Brain pericyte (primary cell): ENCODE measurements at places on chromosomes 6 and 20.

- DNase-seq: no peak
Measured at GRCh38 chr6:47042275-47042791, at the start of gene ADGRF1. ADGRF1 (minus strand) TSS chr6:47042332; CDS start chr6:47029061, 13,271 bp downstream.

DNA sequence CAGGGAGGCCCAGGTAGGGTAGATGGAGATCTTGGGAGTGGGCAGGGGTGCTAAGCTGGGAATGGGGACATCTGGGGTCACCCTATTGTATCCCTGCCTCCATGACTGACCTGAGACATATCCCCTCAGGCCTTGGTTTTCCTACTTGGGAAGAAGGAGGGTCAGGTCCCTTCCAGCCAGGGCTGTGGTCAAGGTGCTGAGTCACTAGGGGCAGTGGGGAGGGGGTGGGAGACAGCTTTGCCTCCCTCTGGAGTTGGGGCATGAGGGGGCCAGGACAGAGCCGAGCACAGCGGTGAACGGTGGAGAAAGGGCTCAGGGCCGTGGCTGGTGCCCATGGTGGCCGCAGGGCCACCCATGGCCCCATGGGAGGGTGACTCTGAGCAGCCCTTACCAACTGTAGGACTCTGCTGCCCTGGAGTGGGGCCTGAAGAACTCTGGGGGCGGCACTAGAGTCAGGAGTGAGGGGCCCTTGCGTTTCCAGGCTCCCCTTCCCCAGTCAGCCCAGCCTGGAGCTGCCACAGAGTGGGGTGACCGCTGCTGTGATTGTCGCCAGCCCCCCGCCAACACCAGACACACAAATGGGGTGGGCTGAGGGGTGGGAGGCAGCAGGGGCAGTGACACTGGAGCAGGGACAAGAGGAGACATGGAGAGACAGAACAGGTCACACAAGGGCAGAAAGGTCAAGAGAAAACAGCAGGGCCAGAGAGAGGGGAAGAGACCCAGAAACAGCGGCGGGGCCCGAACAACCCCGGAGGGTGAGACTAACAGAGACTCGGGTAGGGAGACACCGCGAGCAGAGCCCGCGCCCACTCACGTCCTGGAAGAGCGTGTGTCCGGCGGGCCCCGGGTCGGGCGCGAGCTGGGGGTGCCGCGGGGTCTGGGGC lies 576 bp downstream of the NECAB3 start:
- no peak for DNase-seq

DNA sequence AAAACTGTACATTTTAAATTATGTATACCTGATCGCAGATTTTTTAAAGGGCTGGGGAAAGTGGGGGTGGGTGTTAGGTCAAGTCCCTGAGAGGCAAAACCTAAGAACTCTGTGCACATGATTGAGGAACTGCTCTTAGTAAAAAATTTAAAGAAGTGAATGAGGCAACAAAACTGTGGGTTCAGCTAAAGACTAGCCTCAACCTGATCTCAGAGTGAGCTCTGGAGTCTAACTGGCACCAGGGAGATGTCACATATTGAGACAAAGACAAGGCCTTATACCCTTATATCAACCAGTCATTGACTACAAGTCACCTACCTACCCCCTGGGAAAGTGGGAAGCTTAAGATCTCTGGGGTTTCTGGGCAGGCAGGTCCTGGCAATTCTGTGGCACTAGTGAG lies 27.4 kb upstream of the RUNX2 start:
- DNase-seq: no peak

- DNase-seq: no peak
Measured at GRCh38 chr6:108024427-108025073, 50.0 kb downstream of the OSTM1 start.

DNA sequence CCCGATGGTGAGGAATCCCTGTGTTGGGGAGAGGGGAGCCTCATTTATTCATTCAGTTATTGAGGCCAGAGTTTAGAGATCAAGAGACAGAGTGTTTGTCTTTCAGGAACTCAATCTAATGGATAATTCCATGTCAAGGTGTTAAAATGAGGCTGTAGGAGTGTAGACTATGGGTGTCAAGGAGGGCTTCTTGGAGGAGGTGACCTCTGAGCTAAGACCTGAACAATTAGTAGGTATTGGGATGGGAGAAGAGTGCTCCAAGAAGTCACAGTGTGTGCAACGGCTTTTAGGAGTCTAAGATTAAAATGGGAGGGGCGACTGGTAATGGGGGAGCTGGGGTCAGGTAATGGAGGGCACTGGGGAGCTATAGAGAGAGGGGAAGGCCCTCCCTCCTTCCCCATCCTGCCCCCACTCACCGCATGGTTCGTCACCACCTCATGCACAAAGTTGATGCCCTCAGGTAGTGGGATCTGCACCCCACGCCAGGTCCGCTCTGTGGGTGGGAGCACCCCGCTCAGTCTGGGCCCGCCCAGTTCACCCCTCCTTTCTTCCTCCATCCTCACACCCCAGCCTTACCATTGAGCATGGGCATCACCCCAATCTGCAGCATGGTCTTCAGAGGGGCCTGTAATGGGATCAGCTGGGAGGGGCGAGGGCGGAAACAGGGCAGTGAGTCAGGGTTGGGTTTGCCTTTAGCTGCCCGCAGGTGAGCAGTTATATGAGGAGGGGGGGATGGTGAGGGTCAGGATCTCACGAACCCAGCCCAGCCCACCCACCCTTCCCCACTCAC lies 8.1 kb downstream of the CTSA start:
- no peak for DNase-seq

GRCh38 chr20:12161734-12162133 lies 244.0 kb downstream of the BTBD3 start:
- DNase-seq: no peak

- no peak for DNase-seq
Measured at GRCh38 chr6:136501096-136501495, 49.1 kb downstream of the MAP7 start.

- no peak for DNase-seq
Measured at GRCh38 chr6:56593801-56594318, 48.8 kb downstream of the DST start.

GRCh38 chr6:126504792-126505191 lies 164.9 kb downstream of the CENPW start:
- DNase-seq: no peak

DNA sequence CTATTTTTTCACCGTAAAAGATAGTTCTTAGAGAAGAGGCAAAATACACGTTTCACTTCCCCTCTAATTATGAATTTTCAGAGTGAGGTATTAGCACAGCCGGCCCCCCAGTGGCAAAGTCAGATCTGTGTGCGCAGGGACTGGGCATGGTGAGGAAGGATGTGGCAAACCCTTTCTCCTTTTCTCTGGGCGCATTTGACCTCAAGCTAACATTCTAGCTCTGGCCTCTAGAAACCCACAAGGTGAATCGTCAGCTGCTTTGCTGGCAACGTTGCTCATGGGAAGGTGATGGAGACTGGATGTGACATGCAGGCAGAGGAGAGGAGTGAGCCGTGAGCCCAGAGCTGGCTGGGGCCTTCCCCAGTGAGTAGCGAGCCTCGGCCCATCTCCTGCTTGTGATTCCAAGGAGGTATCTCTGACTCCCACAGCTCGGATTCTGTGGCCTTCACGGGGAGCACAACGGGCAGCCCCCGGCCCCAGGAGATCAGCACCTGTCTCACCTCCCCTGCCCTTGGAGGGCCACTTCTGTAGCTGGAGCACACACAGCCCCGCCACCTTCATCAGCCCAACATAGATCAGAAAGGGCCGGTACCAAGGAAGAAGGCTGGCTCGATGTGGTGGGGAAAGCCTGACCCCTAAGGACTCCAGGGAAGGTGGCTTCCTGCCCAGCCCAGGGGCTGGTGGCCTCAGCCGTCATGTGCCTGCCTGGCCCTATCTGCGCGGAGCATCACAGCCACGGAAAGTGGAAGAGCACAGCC lies 152.8 kb downstream of the TAF4 start:
- DNase-seq: no peak

- DNase-seq: no peak
Measured at GRCh38 chr6:90179190-90180169, 117.2 kb downstream of the BACH2 start.

DNA sequence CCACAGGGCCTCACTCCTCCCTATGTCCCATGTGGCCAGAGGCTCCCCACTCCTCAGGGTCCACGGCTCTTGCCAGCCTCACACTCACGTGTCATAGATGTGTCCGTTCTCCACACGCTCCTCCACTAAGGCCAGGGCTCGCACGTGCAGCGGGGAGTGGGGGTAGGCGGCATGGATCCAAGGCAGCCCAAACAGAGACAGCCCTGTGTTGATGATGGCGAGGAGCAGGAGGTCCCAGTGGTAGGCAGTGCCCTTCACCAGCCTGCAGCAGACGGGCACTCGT lies 10.3 kb downstream of the SLC4A11 start:
- no peak for DNase-seq

- no peak for DNase-seq
Measured at GRCh38 chr6:37699887-37700619, 2.4 kb upstream of the MDGA1 start.

DNA sequence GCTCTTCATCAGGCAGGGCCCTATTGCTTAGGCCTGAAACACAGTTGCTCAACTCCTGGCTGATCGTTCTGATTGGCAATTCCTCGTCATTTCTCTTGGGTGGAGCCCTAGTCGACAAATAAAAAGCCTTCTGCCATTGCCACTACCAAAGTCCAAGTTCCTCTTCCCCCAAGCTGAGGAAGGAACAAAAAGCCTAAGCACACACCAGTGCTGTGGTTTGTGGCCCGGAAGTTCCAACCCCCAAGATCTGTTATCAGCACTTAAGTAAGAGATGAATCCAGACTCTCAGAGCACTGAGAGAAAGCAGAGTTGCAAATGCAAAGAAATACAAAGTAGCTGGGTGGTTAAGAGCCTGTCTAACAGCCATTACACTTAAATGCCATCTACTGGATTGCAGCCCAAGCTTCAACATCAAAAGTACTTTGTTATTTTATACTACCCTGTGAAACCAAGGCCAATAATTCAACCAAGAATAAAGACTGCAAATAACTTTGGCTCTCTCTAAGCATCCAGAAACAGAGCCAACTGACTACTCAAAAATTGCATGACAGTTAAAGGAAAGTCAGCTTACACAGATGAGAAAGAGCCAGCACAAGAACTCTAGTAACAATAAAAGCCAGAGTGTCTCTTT lies 1024.0 kb downstream of the GRIK2 start:
- DNase-seq: no peak

DNA sequence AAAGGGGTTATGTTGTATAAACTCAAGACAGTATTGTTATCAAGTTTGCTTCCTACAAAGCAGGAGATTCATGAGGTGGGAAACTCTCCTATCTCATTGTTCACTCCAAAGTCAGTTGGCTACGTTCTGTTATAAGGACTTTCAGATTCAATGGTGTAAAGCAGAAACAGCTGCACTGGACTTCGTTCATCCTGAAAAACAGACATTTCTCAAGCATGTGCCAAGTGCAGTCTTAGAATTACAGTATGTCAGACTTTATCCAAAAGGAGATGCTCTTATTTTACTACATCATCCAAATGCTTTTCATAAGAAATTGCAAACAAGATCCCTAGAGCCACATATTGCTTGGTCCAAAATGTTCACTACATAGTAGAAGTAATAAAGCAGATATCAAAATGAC lies 14.9 kb downstream of the COL21A1 start:
- DNase-seq: no peak

DNA sequence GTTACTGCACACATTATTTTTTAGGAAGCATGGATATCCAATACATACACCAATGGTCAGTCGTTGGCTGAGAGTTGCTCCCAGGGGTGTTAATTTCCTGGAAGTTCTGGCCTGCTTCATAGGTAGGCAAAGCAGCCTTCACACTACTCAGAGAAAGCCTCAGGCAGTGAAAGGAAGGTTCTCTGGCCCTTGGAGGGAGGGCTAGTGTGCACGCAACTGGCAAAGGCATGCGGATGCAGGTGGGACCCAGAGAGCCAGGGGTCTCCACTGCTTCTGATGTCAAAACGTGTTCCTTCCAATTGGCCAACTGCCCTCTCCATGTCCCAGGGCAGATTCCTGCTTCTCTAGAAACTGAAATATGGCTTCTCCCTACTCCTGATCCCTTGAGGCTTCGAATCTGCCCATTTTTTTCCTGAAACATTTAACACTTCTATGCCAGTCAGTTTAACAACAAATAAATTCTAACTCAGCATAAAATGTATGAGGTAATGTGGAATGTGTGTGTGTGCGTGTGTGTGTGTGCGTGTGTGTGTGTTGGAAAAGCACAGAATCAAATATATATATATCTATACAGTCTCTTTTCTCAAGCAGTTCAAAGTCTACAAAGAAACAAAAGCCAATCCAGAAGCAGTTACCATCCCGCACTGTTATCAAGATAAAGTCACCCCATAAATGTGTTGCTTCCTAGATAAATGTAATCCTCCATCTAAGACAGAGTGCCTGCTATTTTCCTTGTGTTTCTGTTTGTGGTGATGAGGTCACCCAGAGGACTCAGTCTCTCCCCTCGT lies 94.0 kb upstream of the HIVEP1 start:
- no peak for DNase-seq

DNA sequence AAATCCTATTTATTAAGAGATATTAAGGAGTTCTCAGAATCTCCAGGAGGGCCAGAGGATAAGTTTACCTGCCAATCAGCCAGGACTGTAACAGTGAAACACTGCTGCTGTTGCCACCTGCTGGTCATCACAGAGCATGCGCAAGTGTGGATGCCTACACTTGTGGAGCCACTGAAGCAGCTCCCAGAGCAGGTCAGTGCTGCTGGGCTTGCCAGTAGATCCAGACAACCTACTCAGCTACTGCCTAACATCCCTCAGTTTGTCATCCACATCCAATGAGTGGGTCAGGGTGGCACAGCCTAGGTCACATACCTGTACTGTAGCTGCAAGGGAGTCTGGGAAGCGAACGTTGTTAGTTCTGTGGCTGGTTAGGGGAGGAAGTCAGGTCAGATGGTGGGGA lies 18.3 kb upstream of the NHSL1 start:
- no peak for DNase-seq

- no peak for DNase-seq
Measured at GRCh38 chr6:125192610-125192930, 39.0 kb downstream of the TPD52L1 start.

DNA sequence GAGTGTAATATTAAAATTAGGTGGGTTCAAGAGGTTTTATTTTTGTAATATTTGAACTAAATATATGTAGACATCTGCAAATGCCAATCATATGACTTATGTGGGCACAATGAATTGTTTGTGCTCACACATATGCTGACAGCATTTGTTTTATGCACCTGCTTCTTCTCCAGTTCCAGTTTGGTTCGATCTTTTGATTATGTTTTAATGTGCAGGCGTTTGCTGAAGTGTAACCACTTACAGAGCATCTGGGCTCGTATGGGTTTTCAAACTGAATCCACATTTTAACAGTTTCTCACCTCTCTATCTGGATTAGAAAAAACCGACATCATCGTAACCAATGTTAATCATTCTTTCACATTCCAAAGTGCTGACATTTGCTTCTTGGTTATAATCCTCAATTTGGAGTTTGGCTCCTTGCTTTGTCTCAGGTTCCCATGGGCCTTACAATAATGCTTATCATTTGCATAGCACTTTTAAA lies 129.1 kb upstream of the SPACA1 start:
- DNase-seq: no peak

DNA sequence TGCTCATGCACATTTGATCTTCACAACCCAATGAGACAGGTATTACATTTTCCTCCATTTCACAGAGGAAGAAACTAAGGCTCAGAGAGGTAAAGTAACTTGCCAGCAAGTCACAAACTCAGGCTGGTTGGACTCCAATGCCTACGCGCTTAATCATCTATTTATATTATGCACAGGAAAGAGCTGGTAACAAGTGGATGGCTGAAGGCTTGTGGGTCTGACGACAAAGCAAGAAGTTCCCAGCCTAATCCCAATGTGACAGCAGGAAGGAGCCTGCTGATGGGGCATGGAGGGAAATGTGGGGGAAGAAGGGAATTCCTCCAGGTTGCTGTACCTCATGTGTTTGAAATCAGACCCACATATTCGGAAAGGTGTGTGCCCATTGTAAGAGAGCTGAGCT lies 3.9 kb downstream of the CDH22 start:
- DNase-seq: no peak
